ENCODE measurements at places on chromosomes 11 and 22.

- DNase-seq: no peak
Observed at GRCh38 chr11:65787649-65788622, 1.1 kb downstream of the OVOL1 start.

DNA sequence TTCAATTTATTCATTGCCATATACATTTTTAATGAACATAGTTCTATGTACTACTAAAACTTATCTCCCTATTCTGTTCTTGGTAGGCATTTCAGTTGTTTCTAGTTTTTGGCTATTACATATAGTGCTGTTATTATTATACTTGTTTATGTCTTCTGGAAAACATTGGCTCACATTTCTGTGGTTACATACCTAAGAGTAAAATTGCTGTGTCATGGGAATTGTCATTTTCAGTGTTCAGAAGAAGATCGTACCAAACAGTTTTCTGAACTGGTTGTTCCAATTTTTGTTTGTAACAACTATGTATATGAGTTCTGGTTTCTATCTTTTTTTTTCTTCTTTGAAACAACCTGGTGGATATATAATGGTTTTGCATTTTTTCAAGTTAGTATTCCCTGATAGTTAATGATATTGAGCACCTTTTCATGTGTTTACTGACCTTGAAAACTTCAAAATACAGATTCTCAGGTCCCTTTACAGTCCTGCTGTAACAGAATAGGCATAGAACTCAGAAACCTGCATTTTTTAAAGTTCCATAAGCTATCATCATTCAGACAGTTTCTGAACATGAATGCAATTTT lies 230.7 kb downstream of the JRKL start:
- no peak for DNase-seq

DNA sequence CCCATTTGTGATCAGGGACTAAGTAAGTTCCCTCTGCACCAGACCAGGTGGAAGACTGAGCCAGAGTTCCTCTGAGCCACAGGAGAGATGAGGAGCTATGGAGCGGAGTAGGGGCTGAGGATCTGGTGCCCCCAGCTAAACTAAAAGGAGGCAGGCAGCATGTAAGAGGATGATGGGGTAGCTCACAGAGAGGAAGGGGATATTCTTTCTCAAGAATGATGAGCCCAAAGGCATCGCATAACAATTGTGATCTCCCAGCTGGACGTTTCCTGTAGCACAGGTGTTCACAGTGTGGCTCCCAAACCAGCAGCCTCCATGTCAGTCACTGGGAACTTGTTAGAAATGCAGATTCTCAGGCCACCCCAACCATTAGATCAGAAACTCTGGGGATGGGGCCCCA lies 24.4 kb downstream of the ADAMTS8 start:
- no peak for DNase-seq

GRCh38 chr11:1049431-1049891 lies 12.9 kb upstream of the MUC6 start:
- no peak for DNase-seq

DNA sequence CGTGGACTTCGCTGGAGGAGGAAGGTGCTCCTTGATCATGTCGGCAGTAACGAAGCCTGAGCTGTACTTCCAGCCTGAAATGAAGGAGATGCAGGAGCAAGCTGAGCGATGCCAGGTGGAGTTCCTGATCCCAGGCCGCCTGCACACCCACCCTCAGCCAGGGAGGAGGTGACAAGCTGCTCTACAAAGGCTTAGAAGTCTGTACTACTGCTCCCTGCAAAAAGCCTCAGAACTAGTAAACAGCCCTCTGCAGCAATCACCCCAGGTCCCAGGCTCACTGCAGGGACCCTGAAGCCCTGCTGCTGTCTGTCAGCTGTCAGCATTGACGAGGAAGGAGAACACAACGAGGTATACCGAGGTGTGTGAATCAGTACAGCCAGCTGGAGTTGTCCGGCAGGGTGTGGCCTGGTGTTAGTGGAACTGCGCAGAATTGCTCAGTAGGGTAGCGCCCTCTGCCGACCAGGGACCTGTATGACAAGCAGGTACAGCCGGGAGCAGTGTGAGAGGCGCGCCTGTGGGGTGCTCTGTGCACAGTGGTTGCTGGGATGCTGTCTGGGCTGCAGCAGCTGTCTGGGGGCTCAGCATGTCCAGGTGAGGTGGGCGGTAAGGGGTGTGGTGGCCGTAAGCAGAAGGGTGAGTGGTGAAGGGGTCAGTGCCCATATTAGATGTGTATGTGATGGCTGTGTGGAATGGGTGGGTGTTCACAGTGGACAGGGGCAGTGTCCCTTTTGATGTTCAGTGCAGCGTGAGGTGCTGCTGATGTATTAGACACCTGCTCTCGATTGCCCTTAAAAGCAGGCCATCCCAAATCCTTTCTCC lies 7.6 kb downstream of the CYB5R2 start:
- DNase-seq: peak; percentile 13

GRCh38 chr22:44423556-44424358 lies 74.3 kb downstream of the RTL6 start:
- no peak for DNase-seq

DNA sequence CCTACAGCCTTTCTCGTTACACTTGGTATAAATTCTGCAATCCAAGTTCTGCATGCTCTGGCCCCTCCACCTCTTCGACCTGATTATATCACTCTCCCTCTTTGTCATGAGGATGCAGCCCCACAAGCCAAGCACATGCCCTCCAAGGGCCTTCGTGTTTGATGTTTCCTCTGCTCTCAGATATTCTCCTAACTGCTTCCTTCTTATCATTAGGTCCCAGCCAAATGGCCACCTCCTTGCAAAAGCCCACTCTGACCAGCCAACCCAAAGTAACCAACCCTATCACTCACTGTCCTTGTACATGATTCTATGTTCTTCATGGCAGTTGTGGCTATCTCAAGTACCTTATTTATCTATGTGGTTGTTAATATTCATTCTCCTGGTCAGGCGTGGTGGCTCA lies 38.3 kb upstream of the LRRC55 start:
- no peak for DNase-seq

- DNase-seq: no peak
Observed at GRCh38 chr22:17074648-17075002, 10.2 kb upstream of the IL17RA start.

DNA sequence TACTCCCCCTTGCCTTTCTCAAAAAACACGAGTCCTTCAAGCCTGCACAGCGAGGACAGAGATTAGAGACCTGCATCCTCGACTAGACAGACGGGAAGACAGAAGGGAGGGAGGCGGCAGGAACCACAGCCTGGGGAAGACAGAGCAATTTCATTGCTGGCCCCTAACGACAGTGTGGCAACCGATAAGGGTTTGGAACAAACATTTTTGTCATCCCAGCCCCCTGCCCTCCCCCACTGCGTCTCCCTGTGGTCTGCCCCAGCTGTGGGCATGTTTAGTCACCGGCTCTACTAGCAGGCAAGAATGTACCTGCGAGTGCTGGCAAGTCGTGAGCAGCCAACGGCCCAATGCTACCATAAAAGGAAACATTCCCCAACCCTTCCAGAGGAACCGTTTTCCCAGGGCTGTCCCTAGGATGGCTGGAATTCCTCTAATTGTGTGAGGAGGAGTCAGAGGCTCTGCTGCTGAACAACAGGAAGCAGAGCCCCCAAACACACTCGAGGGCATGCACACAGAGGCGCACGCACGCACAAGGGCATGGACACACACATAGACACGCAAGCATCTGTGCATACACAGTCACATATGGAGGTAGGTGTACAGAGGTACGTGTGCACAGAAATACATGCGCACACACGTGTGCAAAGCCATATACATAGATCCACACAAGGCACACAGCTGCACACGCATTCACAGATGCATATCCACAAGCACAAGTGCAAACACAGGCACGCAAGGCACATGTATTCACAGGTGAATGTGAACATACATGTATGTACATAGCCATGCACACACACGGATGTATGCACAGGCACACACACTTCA lies 58.3 kb downstream of the MYH9 start:
- peak; percentile 82 for DNase-seq
